GM13976 (cell line): ENCODE measurements at places on chromosomes 3 and 15.

- no peak for DNase-seq
Observed at GRCh38 chr15:94412979-94413746, 181.8 kb downstream of the MCTP2 start.

DNA sequence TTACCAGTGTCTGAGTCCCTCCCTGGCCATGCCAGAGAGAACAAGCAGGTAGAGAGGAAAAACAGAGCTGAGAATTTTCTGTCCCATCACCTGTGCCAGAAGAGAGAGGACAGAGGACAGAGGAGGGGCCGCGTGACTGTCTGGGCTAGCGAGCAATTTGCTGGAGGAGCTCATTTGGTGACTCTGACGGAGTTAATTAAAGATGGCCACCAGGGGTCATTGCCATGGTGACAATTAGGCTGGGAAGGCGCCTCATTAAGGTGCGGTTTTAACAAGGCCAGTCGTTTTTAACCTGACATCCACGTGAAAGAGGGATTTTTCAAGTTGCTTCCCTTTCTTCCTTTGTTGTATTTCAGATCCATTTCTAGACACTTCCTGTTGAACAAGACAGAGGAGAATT, 72.4 kb downstream of the RHCG start:
- DNase-seq: no peak

DNA sequence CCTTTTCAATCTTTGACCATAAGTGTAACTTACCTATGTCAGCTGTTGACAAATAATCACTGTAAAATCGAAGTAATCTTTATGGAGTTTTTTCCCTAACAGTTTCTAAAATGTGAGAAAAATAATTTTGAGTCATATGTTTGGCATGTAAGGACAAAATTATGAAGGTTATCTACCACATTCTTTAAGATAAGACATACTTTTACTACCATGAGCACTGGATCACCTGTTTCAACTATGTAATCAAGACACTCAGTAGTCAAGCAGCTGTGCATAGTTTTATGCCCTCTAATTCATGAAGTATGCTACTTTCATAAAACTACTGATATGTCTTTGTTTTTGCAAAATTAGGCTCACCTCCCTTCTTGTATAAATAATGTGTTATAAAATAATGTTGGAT, 12.1 kb downstream of the FGF7 start:
- DNase-seq: no peak

DNA sequence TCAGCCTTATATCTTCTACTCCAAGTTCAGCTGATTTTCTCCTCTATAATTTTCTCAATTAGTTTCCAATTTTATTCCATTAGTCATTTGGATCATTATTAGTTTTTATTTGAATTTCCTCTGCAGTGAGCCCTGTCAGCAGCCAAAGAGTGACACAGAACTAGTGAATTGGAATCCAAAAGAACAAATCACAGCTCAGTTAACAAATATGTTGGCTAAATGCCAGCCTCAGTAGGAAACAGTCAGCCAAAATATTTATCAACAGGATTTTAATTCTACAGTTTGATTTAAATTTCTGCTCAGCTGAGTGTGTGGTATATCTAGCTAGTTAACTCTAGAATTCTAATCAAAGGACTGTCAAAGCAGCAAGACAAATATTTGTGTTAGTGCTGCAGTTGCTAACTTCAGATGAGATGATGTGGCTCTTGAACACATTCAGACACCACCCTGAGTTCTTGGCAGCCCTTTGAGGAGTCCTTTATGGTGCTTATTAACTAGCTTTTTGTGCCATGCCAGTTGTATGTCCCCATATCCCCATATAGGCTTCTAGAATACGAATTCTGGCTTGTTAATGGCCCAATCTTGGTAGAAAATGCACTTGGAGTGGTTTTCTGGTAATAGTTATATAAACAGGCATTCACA, 194.5 kb downstream of the CPNE4 start:
- no peak for DNase-seq

GRCh38 chr3:117488983-117489382, 779.4 kb downstream of the TUSC7 start:
- DNase-seq: no peak

- no peak for DNase-seq
Observed at GRCh38 chr15:38283010-38283409, 30.4 kb downstream of the SPRED1 start.

- DNase-seq: no peak
Observed at GRCh38 chr3:132629928-132630327, 29.7 kb downstream of the ACAD11 start.

DNA sequence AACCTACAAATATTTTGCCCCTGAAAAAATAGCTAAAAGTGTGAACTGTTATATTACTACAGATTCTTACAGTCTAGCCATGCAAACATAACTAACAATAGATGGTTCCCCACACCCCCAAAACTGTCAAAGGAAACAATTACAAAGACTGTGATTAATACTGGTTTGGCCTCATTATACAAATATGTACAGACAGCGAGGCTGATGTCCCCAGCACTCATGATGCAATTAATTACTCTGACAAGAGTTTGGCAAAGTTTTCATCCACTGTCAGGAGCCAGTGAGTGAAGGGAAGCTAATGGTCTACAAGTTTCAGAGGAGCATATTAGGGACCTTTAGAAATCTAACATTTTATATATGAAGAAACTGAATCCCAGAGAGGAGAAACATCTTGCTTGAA, 61.0 kb downstream of the HMG20A start:
- no peak for DNase-seq

GRCh38 chr3:73521734-73522336, 102.9 kb downstream of the PDZRN3 start:
- no peak for DNase-seq

DNA sequence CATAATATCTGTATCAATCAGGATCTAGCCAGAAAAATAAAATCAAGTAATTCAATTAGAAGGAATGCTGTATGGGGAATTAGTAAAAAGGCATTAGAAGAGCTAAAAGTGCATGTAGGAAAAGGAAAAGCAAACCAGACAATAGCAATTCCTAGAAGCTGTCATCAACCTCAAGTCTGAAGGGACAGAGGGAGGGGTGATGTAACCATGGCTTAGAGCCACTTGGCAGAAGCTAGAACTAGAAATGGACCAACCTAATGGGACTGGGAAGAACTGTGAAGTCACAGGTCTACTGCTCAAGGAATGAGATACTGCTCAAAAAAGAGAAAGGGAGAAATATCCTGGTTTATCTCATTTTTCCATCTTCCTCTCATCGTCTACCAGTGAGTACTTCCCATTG, 590.7 kb upstream of the SGO1 start:
- DNase-seq: no peak

DNA sequence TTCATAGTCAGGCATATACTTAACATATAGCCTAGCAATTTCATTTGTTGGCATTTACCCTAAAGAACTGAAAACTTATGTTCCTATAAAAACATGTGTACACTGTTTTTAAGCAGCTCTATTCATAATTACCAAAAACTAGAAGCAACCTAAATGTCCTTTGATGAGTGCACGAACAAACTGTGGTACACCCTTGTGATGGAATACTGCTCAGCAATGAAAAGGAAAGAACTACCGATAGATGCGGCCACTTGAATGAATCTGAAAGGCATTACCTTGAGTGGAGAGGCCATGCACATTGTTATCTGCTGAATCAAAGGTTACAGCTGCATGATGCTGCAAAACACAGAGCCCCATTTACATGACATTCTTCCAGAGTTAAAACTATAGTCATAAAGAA, 44.7 kb downstream of the CFAP92 start:
- DNase-seq: no peak

GRCh38 chr3:11509173-11510000, 134.3 kb downstream of the VGLL4 start:
- DNase-seq: no peak

DNA sequence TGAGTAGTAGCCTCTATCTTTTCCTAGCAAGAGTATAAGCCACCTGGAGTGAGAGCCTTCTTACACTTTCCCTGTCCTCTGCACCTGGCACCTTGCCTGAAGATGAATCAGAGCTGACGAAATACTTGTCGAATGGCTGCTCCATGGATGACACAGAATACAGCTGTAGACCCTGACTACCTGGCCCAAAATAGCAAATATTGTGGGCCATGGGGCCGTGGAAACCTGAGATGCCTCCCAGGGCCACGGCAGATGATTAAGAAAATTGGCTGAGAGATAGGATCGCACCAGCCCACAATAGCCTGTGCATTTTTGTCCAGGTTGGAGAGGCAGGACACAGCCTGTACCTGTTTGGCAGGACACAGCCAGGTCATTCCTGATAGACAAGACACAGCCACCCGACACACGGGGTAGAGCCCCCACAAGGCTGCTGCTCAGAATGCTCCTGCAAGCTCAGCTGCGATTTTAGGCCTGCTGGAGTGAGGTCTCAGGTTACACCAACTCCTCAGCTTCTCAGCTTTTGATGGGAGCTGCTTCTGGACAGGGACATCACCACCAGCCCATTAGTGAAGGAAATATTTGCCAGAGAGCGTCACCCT, 22.9 kb upstream of the TPM1 start:
- DNase-seq: no peak

GRCh38 chr3:16374047-16374934, 109.3 kb downstream of the OXNAD1 start:
- DNase-seq: peak; percentile 43

DNA sequence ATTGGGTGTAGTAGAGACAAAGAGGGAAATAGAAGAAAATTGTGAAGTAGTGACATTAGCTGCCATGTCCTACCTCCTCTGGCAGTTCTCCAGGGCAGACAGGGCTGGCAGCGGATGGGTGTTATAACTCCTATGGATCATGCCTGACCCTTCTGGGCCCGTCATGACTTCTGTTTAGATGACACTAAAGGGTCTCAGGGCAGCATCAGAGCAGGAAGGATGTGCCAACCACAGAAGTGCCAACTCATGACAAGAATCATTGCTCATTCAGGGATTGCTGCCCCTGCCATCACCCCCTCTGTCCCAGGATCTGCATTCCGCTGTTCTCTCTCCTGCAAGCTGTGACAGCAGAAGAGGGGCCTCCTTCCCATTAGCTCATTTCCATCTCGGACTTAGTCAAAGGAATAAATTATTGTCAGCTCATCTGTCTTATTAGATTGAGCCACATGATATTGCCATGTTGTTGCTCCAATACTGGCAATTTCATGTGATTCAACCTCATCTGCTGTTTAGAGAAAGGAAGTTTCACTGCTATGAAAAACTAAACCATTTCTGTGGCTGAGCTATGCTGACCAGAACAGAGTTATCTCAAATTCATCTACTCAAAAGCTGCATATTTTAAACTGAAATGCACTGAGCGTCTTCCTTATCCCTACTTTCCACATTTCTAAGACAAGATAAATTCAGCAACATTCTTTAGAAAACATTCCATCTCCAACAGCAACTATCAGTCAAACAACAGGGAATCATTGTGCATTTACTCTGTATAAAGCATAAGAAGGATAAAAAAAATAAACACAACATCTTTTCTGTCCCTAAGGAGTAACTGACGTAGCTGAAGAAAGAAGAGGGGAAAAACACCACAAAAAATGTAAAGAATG, 271.6 kb downstream of the FHIT start:
- DNase-seq: no peak

DNA sequence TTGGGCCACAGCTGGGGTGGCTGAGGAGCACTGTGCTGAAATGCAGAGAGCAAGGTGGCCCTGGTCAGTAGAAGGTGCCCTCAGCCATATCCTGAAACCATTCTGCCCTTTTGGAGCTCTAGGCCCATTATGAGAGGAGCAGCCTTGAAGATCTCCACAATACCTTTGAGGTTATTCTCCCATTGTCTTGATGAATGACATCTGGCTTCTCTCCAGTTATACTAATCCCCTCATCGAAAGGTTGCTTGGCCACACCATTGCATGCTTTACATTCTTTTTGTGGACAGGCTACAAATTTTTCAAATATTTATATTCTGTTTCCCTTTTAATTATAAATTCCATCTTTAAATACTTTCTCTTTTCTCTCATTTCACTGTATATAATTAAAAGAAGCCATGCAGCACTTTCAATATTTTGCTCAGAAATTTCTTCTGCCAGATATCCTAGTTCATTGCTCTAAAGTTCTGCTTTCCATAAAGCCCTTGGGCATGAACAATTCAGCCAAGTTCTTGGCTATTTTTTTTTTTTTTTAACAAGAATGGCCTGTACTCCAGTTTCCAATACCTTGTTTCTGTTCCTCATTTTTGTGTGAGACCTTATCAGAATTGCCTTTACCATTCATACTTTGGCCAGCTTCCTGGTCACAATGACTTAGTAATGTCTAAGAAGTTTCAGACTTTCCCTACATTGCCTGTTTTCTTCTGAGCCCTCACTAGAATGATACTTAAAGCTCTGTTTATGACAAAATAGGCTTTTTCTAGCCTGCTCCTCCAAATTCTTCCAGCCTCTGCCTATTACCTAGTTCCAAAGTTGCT, 138.9 kb upstream of the SGO1 start:
- no peak for DNase-seq

DNA sequence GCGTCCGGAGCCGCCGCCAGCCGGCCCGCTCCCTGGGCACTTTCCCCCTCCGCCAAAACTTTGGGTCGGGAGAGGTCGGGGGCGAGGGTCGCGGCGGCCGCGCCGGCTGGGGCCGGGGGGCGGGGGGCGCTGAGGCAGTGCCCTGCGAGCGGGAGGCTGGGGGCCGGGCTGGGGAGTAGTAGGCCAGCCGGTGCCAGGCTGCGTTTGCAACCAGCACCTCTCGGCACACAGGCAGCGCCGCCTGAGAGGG, 452 bp downstream of the BBX start:
- DNase-seq: no peak

DNA sequence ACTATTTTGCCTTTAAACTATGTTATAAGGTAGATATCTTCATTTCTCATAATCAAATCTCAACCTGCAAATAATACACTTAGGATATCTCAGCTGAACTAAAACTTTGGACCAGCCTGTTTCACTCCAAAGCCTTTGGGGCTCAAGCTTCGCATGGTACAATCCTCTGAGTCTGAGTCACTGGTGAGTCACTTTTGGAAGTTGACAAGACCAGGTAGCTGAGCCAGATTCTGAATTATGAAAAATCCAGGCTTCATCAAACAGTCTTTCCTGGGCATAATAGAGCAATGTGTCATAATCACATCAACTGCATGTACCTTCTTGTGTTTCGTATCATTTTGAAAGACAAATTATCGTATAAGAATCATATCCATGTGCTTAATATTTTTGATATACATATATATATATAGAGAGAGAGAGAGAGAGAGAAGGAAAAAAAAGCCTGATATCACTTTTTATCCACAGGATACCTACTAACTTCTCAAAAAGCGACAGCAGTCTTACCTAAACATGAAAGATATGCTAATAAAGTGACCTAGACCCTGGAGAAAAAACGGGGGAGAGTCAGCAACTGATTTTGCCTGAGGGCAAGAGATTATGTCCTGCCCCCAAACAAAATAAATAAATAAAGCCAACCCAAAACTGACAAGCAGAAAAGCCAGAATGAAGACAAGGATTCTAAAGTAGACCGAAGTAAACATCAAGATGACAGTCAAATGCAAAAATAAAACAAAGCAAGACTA, 263.9 kb upstream of the TGFBR2 start:
- no peak for DNase-seq

GRCh38 chr15:91865950-91866349, 12.4 kb downstream of the SLCO3A1 start:
- no peak for DNase-seq

DNA sequence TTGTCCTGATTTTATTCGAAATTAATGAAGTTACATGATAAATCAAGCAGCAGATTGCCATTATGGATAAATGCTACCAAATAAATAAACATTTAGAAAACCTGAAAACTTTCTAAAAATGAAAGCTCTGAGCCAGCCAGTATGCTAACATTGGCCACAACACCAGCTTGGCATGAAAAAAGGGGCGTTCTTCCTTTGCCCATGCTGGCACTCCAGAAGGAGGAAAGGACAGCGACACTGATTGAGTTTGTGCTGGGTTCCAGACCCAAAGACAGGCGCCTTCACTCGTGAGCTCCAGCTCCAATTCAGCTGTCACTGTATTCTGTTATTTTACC, 5.1 kb downstream of the STIMATE start:
- DNase-seq: no peak

- peak; percentile 50 for DNase-seq
Observed at GRCh38 chr3:56754741-56755417, 46.9 kb downstream of the ARHGEF3 start.
